Hematopoietic multipotent progenitor cell treated with erythropoietin and hydrocortisone succinate and interleukin-3 and kit ligand, for 6 days (in vitro differentiated cells): ENCODE measurements at places on chromosomes 6 and 20.

- DNase-seq = no peak
Measured at GRCh38 chr6:86031713-86032112, 389.0 kb upstream of the SYNCRIP start.

- DNase-seq = peak; percentile 80
Measured at GRCh38 chr20:32539026-32539816, 45.9 kb downstream of the NOL4L start.

DNA sequence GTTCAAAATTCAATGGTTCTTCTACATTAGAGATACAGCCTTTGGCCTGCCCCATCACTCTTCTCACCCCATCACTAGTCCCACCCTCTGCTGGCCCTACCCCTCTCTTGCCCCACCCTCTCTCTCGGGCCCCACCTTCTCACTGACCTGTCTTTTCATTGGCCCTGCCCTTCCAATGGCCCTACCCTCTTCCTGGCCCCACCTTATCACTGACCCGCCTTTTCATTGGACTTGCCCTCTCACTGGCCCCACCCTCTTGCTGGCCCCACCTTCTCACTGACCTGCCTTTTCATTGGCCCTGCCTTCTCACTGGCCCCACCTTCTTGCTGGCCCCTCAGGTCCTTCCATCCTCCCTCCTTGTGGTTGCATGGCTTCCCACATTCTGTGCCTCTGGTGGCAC, 107.2 kb upstream of the PLEKHG1 start:
- DNase-seq = peak; percentile 21

GRCh38 chr6:167962711-167963110, 34.8 kb upstream of the KIF25 start:
- no peak for DNase-seq

DNA sequence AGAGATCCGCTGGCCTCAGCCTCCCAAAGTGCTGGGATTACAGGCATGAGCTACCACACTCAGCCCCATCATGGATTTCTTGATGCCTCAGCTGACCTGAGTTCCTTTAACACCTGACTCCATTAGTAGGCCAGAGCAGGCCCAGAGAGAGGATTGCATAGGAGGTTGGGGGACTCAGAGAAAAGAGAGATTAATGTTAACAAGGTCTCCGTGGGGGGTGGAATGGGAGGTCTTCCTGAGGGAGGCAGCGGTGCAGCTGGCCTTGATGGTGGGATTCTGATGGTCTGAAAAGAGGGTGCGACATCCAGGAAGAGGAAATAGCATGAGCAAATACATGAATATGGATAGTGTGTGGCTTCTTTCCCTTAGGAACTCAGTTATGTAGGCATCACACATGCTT, 9.9 kb downstream of the SGK2 start:
- no peak for DNase-seq
